ENCODE measurements at places on chromosomes 5 and 9.

GRCh38 chr5:54912021-54912420, 73.4 kb downstream of the ESM1 start:
- DNase-seq = no peak

DNA sequence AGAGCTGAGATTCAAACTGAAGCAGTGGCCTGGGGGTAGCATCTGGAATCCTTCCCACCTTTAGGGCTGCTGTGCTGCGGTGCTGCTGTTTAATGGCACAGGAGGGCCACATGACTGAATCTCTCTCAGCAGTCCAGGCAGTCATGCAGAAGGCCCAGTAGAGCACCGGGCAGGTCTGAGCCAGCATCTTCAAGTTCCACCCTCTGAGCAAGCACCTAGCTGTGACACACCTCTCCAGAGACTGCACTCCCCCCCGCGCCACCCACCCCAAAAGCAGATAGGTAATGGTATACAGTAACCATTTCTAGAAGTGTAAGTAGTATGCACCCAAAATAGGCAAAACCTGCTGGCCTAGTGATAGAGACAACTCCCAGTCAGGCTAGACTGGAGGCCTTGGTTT, 8.2 kb downstream of the IL4 start:
- DNase-seq = no peak

- no peak for DNase-seq
Observed at GRCh38 chr9:4984171-4984620, 876 bp upstream of the JAK2 start.

DNA sequence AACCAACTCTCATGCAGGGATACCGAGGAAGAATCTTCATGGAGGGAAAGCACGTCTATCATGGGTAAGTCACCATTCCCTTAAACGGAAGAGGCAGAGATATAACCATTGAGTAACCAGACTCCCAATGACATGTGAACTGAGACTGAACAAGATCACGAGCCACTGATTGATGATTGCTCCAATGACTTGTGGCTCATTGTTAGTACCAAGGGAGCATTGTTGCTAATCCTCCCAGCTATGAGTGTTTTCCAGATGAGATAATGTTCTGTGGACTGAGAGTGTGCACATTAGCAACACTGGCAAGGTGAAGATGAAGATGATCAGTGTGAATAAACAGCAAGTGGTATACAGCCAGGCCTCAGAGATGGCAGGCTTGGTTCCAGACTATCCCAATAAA, 219.2 kb upstream of the MAP3K1 start:
- DNase-seq = no peak

GRCh38 chr9:126217250-126217653, 109.4 kb upstream of the MVB12B start:
- DNase-seq = no peak

DNA sequence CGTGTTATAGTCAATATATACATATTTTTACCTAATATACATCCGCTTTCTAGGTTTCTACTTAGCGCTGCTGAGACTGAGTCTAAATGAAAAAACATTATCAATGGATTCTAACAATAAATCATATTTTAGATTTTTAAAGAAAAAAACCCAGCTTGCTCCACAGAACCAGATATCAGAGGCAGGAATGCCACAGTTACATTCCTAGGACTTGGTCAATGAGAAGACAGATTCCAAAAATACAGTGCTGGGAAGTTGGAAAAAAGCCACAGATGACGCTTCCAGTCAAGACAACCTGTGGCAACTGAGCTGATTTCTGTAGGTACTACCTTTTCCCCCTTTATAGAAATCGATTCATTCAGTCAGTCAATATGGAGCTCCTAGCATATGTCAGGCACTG, 577 bp upstream of the CCDC112 start:
- no peak for DNase-seq

Measured in activated CD4-positive, alpha-beta T cell treated with anti-CD3 and anti-CD28 coated beads, Interleukin-2, Interleukin-4, amounts not matched to agents 100 ng/mL and 50 ng/mL, durations not matched to agents 16 hours and 8 hours (primary cell).